ENCODE measurements at places on chromosomes 2 and 18. TPM values are rescaled to one million over a fixed set of nuclear protein-coding genes. Genes with fewer than 3 reads are reported as not detected.
A peak's percentile ranks its signal among the peaks of the same experiment; 100 is the strongest.

SLC30A3 gene
- 0.23 TPM for total RNA-seq

ASPRV1 gene
- total RNA-seq, result 0.99 TPM

VWC2L gene
- not detected for total RNA-seq

CDK15 gene
- total RNA-seq, result not detected

POTEE gene
- 0.94 TPM for total RNA-seq

AQP12B gene
- not detected for total RNA-seq

UPP2 gene
- total RNA-seq, result not detected

LYG1 gene
- 1.3 TPM for total RNA-seq

SERPINB2 gene
- not detected for total RNA-seq

- DNase-seq, result no peak
Measured at GRCh38 chr18:62436636-62437234, 86.1 kb upstream of the ZCCHC2 start.

- no peak for DNase-seq
Measured at GRCh38 chr2:163604941-163605555, 130.8 kb downstream of the FIGN start.

- DNase-seq, result no peak
Measured at GRCh38 chr18:8139891-8140406, 469.3 kb upstream of the RAB12 start.

- no peak for DNase-seq
Measured at GRCh38 chr18:24460388-24460787, at the start of gene HRH4. HRH4 (plus strand) TSS chr18:24460637; CDS start chr18:24460729, 92 bp downstream.

GRCh38 chr2:3646446-3646845 is 11.6 kb upstream of the ALLC start:
- DNase-seq, result no peak

DNA sequence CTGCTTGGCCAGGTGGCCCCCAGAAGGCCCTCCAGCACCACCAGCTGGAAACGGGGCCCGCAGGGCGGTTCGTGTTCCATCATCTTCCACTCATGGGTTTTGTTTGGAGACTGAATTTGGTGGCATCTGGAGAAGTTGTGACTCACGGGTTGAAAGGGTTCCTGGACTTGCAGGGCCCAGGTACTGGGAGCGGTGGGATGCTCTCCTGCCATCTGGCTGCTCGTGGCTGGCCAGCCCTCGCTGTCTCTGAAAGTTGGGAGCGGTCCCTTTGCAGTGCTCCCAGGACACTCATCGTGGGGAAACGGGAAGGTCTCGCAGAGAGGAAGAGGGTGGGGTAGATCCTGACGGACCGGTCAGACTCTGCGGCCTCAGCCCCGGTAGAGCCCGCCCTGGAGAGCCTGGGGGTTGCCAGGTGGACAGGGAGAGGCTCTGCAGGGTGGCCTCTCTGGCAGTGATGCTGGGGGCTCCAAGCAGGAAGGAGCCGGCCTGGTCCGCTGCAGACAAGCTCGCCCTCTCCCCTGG is 47.5 kb downstream of the TWIST2 start:
- no peak for DNase-seq

DNA sequence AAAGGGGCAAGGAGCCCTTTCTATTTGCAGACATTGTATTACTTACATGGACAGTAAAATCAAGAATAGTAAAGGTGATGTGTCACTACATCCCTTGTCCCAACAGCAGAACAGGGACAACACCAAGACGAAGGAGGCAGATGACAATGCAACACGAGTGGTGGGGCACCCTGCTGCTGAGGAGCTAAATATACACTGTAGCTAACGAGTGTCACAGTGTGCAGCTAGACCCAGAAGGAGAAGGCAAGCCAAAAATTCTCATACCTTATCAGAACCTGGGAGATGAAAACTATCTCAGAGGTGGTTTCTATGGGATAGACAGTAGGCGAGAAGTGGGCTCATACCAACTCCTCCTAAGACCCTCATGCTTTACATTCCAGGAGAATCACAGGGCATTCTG is 518.4 kb upstream of the LRRTM1 start:
- DNase-seq, result no peak

GRCh38 chr2:22787745-22788144 is 597.2 kb upstream of the KLHL29 start:
- DNase-seq, result no peak

DNA sequence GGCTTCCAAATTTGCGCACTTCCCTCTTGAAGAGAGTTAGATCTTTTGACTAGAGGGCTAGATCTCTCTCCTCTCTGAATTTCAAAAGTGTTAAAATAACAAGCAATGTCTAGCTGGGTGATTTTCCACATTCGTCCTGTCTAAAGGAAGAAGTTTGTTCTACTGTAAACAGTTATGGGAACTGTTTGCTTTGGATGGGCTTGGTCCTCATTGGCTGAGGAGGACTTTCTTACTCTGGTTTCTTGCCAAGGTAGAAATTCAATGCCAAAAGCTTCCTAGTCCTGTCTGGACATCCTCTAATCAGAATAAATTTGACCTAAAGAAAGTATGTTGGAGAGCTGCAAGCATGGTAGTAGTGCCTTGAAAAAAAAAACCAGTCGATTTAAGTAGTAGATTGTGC is 47.4 kb upstream of the RAPH1 start:
- no peak for DNase-seq

DNA sequence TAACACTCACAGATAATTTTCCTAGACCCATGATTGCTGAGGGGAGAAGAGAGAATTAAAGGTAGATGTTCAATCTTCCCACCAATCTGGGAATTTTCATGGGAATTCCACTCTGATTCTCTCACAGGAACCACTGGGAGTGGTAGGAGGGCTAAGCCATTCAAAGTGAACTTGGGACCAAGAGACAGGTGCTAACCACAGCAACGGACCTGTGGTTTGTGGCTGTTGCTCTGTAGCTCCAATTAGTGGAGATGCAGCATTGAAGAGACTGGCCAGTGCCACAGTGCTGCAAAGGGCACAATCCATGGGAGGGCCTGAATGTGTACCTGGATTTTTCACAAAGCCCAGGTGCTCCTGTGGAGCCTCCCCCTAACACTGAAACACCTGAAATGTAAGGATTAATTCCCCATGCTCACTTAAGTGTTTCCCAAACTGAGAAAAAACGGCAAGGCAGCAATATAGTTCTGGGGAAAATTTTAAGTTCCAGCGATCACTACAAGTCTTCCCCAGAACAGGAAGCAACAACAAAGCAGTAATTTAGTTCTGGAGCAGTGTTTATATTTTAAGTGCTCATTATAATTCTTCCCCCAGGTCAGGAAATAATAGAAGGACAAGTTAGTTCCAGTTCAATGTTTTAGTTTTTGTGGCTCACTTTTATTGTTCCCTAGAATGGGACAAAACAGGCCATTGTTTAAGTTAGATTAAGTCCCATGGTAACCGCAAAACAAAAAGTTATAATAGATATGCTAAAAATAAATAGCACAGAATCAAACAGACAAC is 1045.8 kb downstream of the CNTNAP5 start:
- no peak for DNase-seq

GRCh38 chr18:73168236-73168635 is 300.4 kb upstream of the NETO1 start:
- DNase-seq, result no peak

- no peak for DNase-seq
Measured at GRCh38 chr2:215899141-215900074, 113.9 kb downstream of the MREG start.

DNA sequence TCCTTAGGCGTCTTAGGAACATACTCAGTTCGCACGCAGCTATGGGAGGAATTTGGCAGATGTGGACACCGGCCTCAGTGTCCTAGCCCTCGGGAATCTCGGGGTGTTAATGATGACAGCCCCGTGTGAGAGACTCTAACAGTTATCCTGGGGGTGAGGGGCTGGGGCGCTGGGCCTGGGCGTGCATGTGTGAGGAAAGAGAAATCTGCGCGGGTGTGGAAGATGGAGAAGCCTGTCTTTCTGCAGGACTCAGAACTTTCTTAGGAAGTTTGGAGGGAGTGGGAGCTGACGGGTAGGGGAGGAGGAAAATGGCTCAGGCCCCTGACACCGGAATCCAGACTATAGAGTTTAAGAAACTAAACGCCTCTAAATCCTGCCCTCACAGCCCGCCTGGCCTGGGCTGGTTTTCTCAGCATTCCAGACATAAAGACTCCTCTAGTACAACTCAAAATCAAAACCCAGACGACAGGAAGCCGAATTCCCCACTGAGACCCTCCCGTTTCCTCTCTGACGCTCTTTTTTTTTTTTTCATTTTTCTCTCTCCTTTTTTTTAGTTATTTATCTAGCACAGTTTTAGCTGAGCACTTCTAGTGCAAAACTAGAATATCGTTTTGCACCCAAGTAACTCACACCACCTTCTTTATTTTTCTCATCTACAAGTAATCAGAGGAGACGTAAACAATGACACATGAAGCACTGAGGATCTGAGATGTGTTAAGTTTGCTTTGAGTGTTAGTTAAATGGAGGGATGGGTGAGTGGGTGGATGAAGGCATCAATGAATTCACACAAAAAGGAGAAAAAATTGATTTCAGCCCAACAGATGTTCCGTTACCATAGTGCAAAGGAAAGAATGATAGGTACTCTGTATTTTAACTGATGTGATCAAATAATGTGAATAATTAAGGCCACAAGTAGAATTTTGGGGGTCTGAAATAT is 1.2 kb upstream of the HAAO start:
- no peak for DNase-seq

DNA sequence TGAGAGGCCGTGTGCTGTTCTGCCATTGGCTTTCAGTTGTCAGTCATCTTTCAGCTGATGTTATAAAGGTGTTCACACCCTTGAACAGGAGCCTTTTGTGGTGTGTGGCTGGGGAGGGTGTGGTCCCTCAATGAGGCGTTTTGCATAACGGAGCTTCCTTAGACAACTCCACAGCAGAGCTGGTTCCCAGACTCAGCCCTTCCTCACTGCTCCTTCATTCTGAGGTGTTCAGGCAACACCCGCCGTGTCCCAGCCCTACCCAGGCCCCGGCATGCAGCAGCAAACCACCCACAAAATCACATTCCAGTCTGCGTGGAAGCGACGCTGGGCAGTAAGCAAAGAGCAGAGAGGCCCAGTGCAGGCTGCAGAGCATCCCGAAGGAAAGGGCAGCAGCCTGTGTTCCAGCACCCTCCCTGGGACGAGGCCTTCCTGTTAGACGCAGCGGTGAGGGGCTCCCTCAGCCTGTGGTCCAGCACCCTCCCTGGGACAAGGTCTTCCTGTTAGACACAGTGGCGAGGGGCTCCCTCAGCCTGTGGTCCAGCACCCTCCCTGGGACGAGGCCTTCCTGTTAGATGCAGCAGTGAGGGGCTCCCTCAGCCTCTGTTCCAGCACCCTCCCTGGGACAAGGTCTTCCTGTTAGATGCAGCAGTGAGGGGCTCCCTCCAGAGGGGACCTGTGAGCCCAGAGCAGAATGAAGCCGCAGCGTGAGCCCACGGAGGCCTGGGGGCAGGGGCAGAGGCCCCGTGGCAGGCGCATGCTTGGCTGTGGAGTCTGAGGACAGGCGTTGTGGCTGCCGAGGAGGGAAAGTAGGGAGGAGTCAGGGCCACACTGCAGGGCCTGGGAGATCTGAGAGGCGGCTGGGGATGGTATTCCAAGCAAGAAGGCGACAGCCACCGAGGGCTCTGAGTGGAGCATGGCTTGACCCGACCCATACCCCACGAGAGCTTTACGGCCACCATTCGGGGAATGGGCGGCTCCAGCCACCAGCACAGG is 201.8 kb upstream of the HDAC4 start:
- DNase-seq, result peak; percentile 42

DNA sequence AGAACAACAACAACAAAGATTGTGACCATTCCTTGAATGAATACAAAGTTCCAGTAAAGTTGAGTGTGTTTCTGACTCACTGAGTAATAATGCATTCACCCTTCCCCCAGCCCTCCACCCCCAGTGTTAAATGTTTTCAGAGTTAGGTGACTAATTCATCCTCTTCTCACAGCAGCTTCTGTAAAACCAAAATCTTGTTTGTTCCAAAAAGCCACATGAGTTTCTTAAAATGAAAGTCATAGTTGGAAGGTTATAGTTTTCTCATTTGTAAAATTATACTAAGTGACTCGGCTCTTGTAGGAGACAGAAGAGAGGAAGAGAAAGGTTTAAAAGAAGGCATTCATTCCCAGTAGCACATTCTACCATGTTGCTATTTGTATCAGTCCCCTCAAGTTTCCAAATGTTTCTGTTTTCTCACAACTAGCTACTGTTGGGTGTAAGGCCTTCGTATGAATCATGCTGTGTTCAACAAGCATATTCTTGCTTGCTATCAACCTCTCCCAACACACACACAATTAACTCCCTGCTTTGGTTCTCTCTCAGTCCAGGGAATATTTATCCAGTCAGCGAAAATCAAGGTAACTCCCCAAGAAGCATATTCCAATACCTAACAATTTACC is 75.3 kb downstream of the MBD2 start:
- peak; percentile 12 for DNase-seq

DNA sequence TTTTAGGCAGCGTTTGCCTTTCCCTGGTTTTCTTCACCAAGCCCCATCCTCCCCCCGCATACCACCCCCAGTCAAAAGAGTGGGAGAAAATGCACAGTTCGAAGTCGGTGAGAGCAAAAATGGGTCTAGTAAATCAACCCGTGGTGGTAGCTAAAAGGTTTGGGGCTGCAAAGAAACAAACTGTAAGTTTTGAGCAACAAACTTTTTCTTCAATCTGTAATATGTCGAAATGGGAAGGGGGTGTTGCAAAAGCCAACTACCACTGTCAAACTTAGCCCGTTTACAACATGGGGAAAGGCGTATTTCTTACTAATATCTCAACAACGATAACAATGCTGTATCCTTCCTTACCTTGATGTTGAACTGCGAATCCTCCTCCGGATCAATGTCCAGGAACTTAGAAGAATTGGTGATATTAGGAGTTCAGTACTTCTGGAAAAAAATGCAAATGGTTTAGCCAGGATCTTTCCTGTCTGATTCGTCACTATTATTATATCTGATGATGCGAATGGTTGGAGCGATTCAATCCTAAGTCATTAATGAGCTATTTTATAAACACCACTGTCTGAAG is 2.4 kb upstream of the SATB2 start:
- DNase-seq, result no peak

DNA sequence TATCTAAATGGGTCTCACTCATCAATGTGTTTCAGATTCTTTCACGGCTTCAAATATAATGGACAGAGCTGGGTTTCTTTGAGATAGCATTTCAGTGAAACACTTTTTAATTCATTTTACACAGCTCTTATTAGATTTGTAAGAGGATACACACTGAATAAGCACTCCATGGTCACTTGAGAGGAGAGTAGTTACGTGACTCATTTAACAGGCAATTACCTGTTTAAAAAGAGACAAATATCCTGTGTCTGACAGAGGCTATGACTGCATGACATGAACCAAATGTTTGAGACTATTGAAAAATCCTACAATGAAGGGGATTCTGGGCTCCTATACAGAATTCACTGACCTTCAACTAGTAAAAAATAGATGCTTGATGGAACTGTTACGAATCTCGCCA is 786.9 kb downstream of the EPHA4 start:
- no peak for DNase-seq

GRCh38 chr2:168854651-168855050 is 35.6 kb downstream of the SPC25 start:
- DNase-seq, result no peak

DNA sequence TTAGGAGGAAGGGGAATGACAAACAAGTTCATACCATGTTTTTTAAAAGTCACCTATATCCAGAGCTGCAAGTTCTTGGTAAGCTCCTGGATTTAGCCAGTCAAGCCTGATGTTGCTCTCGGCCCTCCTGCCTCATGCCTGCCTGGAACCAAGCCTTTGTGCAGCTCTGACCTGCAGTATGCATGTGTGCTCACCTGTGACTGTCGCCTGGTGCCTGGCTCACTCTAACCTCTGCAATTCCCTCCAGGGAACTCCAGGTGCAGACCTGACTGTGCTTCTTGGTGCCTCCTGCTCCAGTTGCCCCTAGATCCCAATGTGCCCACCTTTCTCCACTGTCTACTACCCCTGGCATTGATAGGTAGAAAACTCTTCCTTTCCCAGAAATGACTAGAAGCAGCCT is 85.1 kb upstream of the ZBTB14 start:
- DNase-seq, result no peak

- no peak for DNase-seq
Measured at GRCh38 chr2:196079052-196079451, 10.4 kb upstream of the DNAH7 start.

Data from activated CD4-positive, alpha-beta T cell treated with anti-CD3 and anti-CD28 coated beads, Interleukin-2, amount 10 ng/mL, durations not matched to agents 7 days and 5 days (primary cell).